ENCODE measurements at places on chromosomes 12 and 14. TPM values are rescaled to one million over a fixed set of nuclear protein-coding genes. Genes with fewer than 3 reads are reported as not detected.

- no peak for DNase-seq
Observed at GRCh38 chr14:23610815-23611289, 25.3 kb upstream of the DHRS2 start.

GRCh38 chr14:61547186-61548069 lies 147.9 kb upstream of the HIF1A start:
- no peak for DNase-seq

GRCh38 chr12:117111821-117112595 lies 12.8 kb upstream of the TESC start:
- DNase-seq, result no peak

GRCh38 chr14:104505085-104506074 lies 74.2 kb upstream of the C14orf180 start:
- no peak for DNase-seq

DNA sequence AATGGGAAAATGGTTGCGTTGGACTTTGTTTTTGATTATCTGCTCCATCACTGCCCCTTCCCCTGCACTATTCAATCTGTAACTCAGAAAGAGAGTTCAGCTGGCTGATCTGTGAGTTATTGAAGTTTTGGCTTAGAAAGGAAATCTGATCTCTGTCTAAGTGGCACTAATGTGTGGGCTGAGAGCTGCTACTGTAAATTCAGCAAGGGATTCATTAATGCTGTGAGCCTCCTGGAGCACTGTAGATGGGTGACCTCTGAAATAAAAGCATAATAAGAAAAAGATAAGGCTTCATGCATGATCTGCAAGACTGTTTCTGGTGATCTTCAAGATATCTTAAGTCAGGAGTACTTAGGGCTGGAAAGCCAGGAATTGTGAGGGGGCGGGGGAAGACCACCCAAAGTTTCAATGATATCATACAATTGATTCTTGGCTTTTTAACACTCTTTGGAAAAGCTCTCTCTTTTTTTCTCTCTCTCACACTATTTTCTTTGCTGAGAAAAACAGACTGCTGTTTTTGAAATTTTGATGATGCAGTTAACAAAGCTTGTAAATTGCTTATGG lies 101.1 kb downstream of the C12orf75 start:
- DNase-seq, result no peak

DNA sequence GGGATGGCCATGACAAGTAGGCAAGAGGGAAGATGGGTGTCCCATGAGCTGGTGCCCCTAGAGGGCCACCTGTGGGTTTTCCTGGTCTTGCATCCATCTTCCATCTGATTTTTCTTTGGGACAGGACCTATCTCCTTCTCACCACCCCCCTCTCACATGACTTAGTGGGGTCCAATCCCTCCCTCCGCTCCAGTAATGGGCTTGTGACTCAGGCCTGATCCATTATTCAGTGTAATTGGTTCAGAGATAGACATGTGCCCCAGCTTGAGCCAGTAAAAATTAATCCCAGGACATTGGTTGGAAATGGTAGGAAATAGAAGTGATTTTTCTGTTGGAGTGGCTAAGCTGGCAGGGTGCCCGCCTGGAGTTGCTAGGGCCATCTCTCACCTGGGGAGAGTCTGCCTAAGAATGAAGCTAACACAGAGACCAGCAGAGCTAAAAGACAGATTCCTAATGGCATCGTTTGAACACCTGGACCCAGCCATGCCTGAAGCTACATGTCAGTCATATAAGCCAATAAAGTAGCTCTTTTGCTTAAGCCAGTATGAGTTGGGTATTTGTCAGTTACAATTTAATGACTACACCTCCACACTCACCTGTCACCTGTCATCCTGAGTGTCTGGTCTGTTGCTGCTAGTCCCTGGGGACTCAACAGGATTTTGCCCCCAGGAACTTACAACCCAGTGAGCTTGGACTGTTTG lies 14.7 kb downstream of the RASAL1 start:
- DNase-seq, result no peak

The RFX4 gene
- total RNA-seq, result not detected

Data from left ventricle myocardium inferior (tissue), 1 donor.